ENCODE measurements at places on chromosomes 1 and 21. TPM values are rescaled to one million over a fixed set of nuclear protein-coding genes. Genes with fewer than 3 reads are reported as not detected.

The OR2L13 gene
- total RNA-seq, result not detected

The TRIM63 gene
- total RNA-seq, result 0.49 TPM

The GIPC2 gene
- 4.7 TPM for total RNA-seq

The AMY1C gene
- total RNA-seq, result not detected

The SLFNL1 gene
- 0.06 TPM for total RNA-seq

The LCE1F gene
- total RNA-seq, result not detected

The CFAP141 gene
- not detected for total RNA-seq

The PLPPR4 gene
- total RNA-seq, result not detected

The TBX19 gene
- total RNA-seq, result 0.68 TPM

The USH2A gene
- 0.49 TPM for total RNA-seq

The LEFTY2 gene
- not detected for total RNA-seq

The ASAP3 gene
- 20.7 TPM for total RNA-seq

The DYNLT4 gene
- not detected for total RNA-seq

GRCh38 chr21:38249696-38250278, 7.0 kb upstream of the KCNJ15 start:
- H3K36me3 ChIP-seq, result no peaks in the 10 kb centered on the region
- peak overlapping the region; percentile 35 for H3K27ac ChIP-seq
- no peak overlapping the region for H3K4me3 ChIP-seq
- no peaks in the 10 kb centered on the region for H3K27me3 ChIP-seq

DNA sequence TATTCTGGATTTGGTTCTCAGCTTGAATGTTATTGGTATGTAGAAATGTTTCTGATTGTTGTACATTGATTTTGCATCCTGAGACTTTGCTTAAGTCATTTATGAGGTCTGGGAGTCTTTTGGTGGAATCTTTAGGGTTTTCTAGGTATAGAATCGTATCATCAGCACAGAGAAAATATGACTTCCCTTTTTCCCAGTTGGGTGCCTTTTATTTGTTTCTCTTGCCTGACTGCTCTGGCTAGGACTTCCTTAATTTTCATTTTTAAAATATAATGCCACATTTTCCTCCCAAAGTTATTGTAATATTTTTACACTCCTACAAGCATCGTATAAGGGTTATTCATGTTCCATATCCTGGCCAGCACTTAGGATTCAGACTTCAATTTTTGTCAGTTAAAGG, 111.1 kb downstream of the FNBP1L start:
- no peak for DNase-seq
- no peaks in the 10 kb centered on the region for H3K27me3 ChIP-seq
- H3K4me1 ChIP-seq, result no peaks in the 10 kb centered on the region

GRCh38 chr1:46617108-46617800, 643 bp upstream of the MOB3C start:
- peak overlapping the region; percentile 71 for H3K4me3 ChIP-seq
- H3K27ac ChIP-seq, result peak overlapping the region; percentile 78
- H3K4me1 ChIP-seq, result peaks cover 22% of the 10 kb centered on the region

DNA sequence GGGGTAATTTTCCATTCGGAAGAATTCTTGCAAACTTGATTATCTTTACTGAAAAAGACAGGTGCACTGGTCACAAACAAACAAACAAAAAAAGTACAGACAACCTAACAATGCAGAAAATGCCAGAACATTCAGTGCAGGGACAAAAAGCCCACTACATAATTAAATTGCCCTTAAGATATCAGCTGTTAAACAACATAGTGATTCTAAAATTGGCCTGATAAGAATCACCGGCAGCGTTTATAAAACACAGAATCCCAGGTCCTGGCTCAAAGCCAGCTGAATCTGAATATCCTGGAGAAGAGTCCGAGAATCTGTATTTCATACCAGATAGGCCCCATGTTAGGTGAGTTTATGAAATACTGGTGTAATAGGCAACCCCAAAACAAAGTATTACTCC, 6.1 kb downstream of the PLPP3 start:
- no peaks in the 10 kb centered on the region for H3K36me3 ChIP-seq
- H3K27me3 ChIP-seq, result no peaks in the 10 kb centered on the region
- no peaks in the 10 kb centered on the region for H3K4me1 ChIP-seq
- peak overlapping the region; percentile 47 for H3K27ac ChIP-seq

DNA sequence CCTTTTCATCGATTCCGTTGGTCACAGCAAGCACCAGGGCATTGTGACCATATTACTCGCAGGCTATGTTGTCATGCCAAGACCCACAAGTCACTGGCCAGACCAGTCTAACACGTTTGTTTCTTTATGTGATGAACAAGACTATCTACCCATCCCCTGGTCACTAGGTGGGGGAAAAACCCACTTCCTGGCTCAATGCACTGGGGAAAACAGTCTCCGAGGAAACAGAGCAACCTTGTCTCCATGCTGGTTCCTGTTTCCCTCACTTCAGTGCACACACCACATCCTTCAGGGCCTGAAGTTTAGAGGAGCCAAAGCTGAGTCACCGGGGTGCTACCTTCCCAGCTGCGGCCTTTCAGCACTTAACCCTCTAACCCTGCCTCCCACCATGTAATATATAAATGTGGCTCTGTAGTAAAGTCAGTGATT, 20.9 kb downstream of the ERICH3 start:
- H3K4me1 ChIP-seq, result no peaks in the 10 kb centered on the region
- H3K27me3 ChIP-seq, result no peaks in the 10 kb centered on the region
- H3K4me3 ChIP-seq, result no peak overlapping the region
- H3K27ac ChIP-seq, result no peak overlapping the region

DNA sequence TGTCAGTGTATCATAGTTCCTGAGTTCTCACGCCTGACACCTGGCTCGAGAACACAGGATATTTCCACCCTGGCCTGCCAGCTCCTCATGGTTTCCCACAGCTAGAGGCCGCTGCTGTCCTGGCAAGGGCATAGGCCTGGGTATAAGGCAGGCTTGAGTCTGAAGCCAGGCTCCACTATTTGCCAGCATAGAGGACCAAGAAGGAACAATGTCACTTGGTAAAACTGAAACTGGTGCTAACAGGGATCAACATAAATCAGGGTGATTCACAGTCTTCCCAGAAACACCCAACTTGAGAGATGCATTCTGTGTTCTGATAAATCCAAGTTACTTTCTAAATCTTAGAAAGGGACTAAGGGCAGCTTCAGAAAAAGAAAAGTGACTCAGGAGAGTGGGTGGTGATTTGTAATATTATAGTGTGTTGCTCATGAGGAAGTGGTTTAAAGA, 6.9 kb upstream of the S100A2 start:
- no peak overlapping the region for H3K27ac ChIP-seq
- H3K36me3 ChIP-seq, result no peaks in the 10 kb centered on the region
- H3K4me3 ChIP-seq, result no peak overlapping the region
- H3K4me1 ChIP-seq, result peaks cover 3% of the 10 kb centered on the region
- peak; percentile 88 for DNase-seq
- no peaks in the 10 kb centered on the region for H3K27me3 ChIP-seq

- DNase-seq, result no peak
- H3K27me3 ChIP-seq, result no peaks in the 10 kb centered on the region
- no peaks in the 10 kb centered on the region for H3K36me3 ChIP-seq
- H3K4me3 ChIP-seq, result no peak overlapping the region
- H3K4me1 ChIP-seq, result peaks cover 3% of the 10 kb centered on the region
Observed at GRCh38 chr1:171188388-171189266, 3.5 kb downstream of the FMO2 start.

DNA sequence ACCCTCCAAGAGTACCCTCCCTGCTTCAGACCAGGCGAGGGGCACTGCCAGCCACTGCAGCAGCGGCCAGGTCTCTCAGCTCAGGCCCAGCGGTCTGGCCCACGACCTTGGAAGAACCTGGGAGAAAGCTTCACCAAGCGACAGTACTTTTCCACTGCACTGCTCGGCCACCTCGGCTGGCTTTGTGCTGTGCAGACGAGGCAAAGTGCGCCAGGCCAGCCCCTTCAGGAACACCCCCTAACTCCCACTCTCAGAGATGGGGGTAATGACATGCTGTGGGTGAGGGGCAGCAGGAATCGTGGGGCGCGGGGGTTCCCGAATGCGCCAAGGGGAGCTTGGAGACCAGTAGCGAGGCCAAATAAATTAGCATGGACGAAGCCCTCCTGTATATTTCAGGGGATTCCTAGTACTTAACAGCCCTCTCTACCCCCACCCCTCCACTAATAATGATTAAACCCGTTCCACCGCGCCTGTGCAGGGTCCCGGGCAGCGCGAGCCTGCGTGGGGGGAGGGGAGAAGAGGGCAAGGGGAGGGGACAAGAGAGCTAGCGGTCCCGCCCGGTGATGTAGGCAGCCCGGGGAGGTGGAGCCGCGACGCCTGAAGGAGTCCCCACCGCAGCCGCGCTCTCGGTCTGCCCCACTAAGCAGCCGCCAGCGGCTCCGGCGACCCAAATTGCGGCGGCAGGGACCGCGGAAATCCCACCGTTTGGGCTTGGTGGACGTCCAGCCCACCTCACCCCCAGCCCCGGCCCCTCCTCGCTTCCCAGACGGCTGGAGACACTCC, at the start of gene FAM43B:
FAM43B (plus strand) TSS at position 629 of the 783 bp plus-strand sequence. CDS start 401 bp downstream, outside the sequence.
- H3K4me1 ChIP-seq, result no peaks in the 10 kb centered on the region
- no peak within 1 kb of the TSS for H3K4me3 ChIP-seq
- H3K27me3 ChIP-seq, result no peaks in the 10 kb centered on the region
- no peaks in the 10 kb centered on the region for H3K36me3 ChIP-seq
- H3K27ac ChIP-seq, result no peak within 1 kb of the TSS

GRCh38 chr1:42767510-42768000, 506 bp downstream of the C1orf50 start:
- peak overlapping the region; percentile 98 for H3K4me3 ChIP-seq
- H3K27ac ChIP-seq, result peak overlapping the region; percentile 87
- DNase-seq, result no peak
- H3K36me3 ChIP-seq, result no peaks in the 10 kb centered on the region
- H3K4me1 ChIP-seq, result peaks cover 29% of the 10 kb centered on the region

DNA sequence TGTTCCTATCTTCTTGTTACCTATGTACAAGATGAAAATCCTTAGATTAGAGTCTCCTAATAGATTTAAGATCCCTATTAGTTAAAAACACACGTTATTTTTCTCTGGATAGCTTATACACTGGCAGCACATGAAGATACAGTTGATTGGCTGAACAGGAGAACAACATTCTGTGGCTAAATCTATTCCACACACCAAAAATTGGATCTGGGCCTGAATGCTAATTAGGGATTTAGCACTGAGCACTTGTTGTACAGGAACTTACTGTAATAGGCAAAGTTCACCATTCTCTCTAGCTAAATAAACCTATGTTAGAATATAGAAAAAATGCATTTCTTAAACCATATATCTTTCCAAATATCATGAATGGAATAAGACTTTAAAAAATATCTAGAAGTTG, 117.1 kb upstream of the PTGFR start:
- no peak for DNase-seq
- H3K27ac ChIP-seq, result no peak overlapping the region
- H3K27me3 ChIP-seq, result no peaks in the 10 kb centered on the region
- no peak overlapping the region for H3K4me3 ChIP-seq
- H3K4me1 ChIP-seq, result no peaks in the 10 kb centered on the region

- no peaks in the 10 kb centered on the region for H3K27me3 ChIP-seq
- no peak overlapping the region for H3K27ac ChIP-seq
- no peaks in the 10 kb centered on the region for H3K36me3 ChIP-seq
- no peak overlapping the region for H3K4me3 ChIP-seq
Observed at GRCh38 chr1:84146411-84147032, 2.5 kb downstream of the PRKACB start.

- DNase-seq, result no peak
- H3K36me3 ChIP-seq, result no peaks in the 10 kb centered on the region
- no peak overlapping the region for H3K4me3 ChIP-seq
Observed at GRCh38 chr1:55547405-55547804, 332.2 kb upstream of the USP24 start.

GRCh38 chr1:202010180-202011015, at the start of gene ELF3:
Gene ELF3 (plus strand): TSS chr1:202010587. CDS start chr1:202011137, 550 bp downstream.
- H3K27ac ChIP-seq, result peak within 1 kb of the TSS; percentile 94
- no peaks in the 10 kb centered on the region for H3K36me3 ChIP-seq
- peak; percentile 94 for DNase-seq
- no peaks in the 10 kb centered on the region for H3K27me3 ChIP-seq
- peak within 1 kb of the TSS; percentile 87 for H3K4me3 ChIP-seq
- H3K4me1 ChIP-seq, result no peaks in the 10 kb centered on the region

GRCh38 chr1:24544239-24544638, 11.6 kb upstream of the NCMAP start:
- H3K4me3 ChIP-seq, result no peak overlapping the region
- DNase-seq, result no peak
- H3K4me1 ChIP-seq, result no peaks in the 10 kb centered on the region
- no peak overlapping the region for H3K27ac ChIP-seq
- H3K27me3 ChIP-seq, result no peaks in the 10 kb centered on the region
- H3K36me3 ChIP-seq, result no peaks in the 10 kb centered on the region

DNA sequence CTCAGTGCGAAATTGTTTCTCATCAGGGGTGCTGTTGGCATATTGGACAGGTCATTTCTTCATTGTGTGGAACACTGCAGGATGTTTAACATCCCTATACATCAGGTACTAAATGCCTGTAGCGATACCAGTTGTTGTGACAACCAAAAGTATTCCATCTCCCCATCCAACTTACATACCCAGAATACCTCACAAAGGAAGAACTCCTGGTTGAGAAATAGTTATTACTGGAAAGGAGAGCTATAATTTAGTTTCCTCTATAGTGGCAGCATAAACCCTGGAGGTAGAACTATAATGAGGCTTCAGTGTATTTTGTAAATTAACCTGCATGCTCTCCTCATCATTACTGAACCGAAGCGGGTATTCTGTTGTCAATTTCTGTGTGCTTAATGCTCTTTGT, 45.1 kb downstream of the IVNS1ABP start:
- no peak overlapping the region for H3K4me3 ChIP-seq
- H3K27me3 ChIP-seq, result no peaks in the 10 kb centered on the region
- no peak for DNase-seq
- H3K4me1 ChIP-seq, result no peaks in the 10 kb centered on the region
- no peaks in the 10 kb centered on the region for H3K36me3 ChIP-seq

- H3K27ac ChIP-seq, result peak overlapping the region; percentile 96
- peaks cover 85% of the 10 kb centered on the region for H3K4me1 ChIP-seq
- no peak overlapping the region for H3K4me3 ChIP-seq
- peak; percentile 70 for DNase-seq
- no peaks in the 10 kb centered on the region for H3K27me3 ChIP-seq
- no peaks in the 10 kb centered on the region for H3K36me3 ChIP-seq
Observed at GRCh38 chr1:12594966-12595756, 22.8 kb downstream of the DHRS3 start.

DNA sequence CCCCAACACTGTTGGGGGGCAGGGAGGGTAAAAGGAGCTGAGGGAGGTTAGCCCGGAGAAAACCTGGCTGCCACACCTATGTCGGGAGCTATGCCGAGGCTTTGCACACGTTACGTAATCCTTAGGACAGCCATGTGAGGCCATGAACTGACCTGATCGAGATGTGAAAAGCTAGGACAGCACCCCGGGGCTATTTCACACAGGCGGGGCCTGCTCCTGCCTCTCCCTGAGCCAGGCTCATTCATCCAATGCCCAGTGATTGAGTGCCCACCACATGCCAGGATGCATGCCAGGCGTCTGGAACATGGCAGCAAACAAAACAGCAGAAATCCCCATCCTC, 30.2 kb downstream of the LDLRAP1 start:
- peaks cover 33% of the 10 kb centered on the region for H3K4me1 ChIP-seq
- no peak overlapping the region for H3K27ac ChIP-seq
- no peak overlapping the region for H3K4me3 ChIP-seq

DNA sequence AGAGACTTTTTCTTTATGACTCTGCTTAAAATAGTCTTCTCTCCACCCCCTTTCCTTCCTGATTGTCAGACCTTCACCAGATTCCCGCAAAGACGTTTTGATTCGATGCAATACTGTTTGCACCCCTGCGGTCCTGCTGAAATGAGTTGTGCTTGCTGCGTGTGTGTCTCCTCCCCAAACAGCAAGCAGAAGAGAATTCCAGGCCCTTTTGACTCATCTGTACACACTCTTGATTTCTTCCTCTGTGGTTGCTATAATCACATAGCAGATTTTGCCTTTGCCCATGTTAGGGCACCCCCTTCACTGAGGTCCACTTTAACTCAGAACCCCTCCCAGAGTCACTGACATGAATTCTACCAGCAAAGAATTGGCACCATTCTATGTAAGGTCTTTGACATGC, 136.5 kb downstream of the ZZZ3 start:
- no peak overlapping the region for H3K27ac ChIP-seq
- no peaks in the 10 kb centered on the region for H3K4me1 ChIP-seq
- H3K4me3 ChIP-seq, result no peak overlapping the region
- DNase-seq, result no peak
- no peaks in the 10 kb centered on the region for H3K27me3 ChIP-seq

Data from right lobe of liver (tissue), 6 donors.